Naive thymus-derived CD4-positive, alpha-beta T cell (primary cell): ENCODE measurements at places on chromosomes 1 and 21. TPM values are rescaled to one million over a fixed set of nuclear protein-coding genes. Genes with fewer than 3 reads are reported as not detected.

Gene LRRN2
- total RNA-seq = not detected

Gene COL8A2
- 2.5 TPM for total RNA-seq

Gene S100A9
- total RNA-seq = not detected in 2 replicates

Gene AGT
- not detected in 2 replicates for total RNA-seq

Gene FMO3
- total RNA-seq = not detected

Gene HUNK
- not detected for total RNA-seq

Gene TCP10L
- total RNA-seq = 0.51 TPM

Gene GUCA2B
- not detected for total RNA-seq

Gene BEND5
- total RNA-seq = 5.6 TPM

Gene STMN1
- total RNA-seq = 85.2 TPM

GRCh38 chr1:14597343-14598006 is 1.0 kb upstream of the KAZN start:
- no peak for DNase-seq

- no peak for DNase-seq
These were observed 84.8 kb downstream of the HUNK start for GRCh38 chr21:31957631-31958030.

- DNase-seq = no peak
These were observed 2.2 kb downstream of the SPATA6 start for GRCh38 chr1:48469616-48470480.

DNA sequence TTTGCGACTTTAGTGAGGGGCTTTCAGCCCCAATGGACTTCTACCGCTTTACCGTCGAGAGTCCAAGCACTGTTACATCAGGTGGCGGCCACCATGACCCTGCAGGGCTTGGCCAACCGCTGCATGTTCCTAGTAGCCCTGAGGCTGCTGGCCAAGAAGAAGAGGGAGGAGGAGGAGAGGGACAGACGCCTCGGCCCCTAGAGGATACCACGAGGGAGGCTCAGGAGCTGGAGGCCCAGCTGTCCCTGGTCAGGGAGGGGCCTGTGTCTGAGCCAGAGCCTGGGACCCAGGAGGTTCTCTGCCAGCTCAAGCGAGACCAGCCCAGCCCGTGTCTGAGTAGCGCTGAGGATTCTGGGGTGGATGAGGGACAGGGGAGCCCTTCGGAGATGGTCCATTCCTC is 8.6 kb upstream of the SLC25A34 start:
- no peak for DNase-seq

DNA sequence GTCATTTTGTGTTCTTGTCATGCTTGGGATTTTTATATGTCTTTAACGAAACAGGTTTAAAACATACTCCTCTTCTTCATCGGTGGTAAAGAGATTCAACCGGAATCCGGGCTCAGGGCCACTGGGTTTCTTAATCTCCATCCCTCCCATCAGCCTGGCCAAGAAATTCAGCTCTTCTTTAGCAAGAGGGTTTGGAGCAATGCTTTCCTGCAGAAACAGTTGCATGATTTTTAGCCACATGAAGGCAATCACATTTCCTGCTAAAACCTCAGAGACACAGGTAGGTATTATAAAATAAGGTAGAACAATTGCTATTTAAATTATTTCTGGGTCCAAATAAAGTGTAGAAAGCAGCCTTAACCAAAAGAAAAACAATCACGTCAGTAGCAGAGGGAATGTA is 22.7 kb upstream of the LSM10 start:
- DNase-seq = no peak

DNA sequence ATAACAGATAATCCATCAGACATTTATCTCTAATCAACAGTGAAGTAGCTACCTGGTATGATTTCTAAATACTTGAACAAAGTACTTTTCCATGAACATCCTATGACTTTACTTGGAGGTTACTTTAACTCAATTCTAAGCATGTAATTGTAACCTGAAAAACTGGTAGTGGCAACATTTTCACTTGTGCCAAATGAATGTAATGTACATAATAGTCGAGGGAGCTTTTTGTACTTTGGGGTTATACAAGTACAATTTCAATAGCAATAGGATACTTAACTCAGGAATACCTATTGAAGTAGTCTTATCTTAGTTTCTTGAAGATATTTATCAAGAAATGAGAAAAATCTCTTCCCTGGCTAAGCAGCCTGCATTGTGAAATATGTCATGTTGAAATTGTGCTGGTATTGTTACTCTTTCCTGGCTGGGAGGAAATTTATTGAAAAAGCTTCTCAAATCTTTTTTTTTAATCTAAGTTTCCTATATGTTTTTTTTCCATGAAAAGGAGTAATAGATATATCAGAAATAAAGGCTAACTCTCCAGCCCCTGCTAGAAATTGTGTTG is 33.7 kb upstream of the CACYBP start:
- no peak for DNase-seq

GRCh38 chr1:248775441-248775840 is 19.9 kb upstream of the LYPD8 start:
- no peak for DNase-seq

DNA sequence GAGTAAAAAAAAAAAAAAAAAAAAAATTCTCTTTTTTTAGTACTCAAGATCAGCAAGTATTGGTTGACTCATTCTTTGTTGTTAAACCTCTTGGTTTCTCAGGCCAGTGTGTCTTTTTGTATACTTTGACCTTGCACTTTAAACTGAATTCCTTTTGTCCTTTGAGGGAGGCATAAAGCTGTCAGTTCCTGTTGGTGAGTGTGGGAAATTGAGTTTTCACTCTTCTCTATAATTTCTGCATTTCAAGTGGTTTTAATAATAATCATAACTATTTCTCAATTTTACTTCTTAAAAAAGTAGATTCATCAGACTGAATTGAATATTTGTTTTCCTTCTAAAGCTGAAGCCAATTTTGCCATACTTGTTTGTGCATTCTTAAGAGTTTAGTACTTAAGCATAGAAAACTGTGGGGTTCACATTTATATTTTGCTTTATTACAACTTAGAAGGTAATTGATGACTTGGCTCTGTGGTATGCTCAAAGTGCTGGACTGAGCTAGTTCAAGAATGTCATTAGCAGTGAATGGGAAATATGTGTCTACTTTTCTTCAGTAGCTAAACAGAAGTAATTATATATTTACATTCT is 43.4 kb downstream of the ITSN1 start:
- no peak for DNase-seq

GRCh38 chr21:14554948-14555347 is 8.8 kb upstream of the SAMSN1 start:
- DNase-seq = no peak

- no peak for DNase-seq
These were observed 169.4 kb downstream of the GALNT2 start for GRCh38 chr1:230236301-230237008.

GRCh38 chr1:207361889-207362288 is 40.4 kb downstream of the CD55 start:
- DNase-seq = no peak

- no peak for DNase-seq
These were observed 151.3 kb upstream of the NEGR1 start for GRCh38 chr1:72433591-72433990.

GRCh38 chr1:12630946-12631530 is 12.8 kb upstream of the AADACL4 start:
- no peak for DNase-seq

- DNase-seq = no peak
These were observed 30.2 kb downstream of the WDR4 start for GRCh38 chr21:42848932-42849758.

- no peak for DNase-seq
These were observed 2.3 kb downstream of the FGR start for GRCh38 chr1:27632387-27633297.

DNA sequence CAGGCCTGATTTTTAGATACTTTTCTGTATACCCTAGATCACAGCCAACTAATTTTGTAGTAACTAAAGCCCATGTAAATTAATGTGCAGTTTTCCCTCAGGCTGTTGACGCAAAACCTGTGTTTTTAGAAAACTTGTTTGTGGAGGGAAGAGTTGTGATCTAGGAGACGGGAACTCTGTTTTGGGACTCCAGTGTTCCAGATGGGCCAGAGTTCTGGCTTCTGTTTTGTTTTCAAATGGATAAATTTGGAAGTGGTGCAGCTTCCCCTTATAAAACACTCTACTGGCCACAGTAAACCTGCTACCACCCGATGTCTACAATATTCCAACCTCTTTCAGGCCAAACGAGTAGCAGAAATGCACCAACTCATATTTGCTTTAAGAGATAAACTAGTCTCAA is 13.6 kb upstream of the GPR88 start:
- DNase-seq = no peak

GRCh38 chr21:27565364-27565763 is 598.5 kb upstream of the ADAMTS5 start:
- DNase-seq = no peak

DNA sequence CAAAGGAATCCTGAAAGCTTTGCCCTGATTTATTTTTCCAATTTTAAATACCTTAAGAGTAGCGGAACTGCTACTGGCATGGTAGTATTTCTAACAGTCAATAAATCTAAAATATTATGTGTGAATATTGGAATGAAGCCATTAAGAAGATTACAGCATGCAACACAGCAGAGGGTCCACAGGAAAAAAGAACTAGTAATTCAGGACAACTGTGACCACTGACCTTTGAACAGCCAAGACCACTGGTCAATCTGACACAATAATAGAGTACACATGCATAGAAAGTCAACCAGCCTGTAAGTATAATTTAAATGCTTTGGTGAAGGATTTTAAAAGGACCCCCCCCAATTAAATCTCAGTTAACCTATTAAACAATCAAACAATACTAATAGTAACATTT is 171.0 kb downstream of the DENND1B start:
- DNase-seq = no peak

DNA sequence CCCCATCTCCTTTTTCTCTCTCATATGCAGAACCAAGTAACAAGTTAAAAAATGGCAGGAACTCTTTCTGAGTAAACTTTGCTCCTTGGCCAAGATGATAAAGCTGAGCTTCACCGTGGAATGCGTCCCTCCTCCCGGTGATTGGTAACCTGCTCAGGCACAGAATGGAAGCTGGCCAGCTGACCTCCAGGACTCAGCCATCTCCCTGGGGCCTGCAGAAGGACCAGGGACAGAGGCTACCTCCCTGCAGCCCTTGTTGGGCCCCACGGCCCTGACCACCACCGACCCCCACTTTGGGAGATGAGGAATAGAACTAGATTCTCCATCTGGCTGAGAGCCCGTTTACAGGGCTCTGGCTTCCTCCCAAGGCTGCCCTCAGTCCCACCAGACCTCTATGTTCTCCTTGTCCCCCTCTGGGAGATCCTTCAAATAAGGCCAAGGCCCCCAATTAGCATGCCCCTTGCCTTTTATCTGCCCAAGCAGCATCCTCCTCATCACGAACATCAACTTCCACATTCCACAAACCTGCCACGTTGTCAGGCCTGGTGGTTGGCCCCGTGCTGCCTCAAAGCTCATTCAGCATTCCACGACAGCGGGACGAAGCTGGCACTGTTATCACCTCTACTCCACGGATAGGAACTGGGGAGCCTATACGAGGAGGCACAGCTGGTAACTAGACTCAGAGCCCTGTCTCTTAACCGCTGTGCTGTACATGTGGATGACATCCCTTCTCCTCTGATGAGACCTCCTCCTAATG is 74.2 kb downstream of the CD34 start:
- DNase-seq = no peak

DNA sequence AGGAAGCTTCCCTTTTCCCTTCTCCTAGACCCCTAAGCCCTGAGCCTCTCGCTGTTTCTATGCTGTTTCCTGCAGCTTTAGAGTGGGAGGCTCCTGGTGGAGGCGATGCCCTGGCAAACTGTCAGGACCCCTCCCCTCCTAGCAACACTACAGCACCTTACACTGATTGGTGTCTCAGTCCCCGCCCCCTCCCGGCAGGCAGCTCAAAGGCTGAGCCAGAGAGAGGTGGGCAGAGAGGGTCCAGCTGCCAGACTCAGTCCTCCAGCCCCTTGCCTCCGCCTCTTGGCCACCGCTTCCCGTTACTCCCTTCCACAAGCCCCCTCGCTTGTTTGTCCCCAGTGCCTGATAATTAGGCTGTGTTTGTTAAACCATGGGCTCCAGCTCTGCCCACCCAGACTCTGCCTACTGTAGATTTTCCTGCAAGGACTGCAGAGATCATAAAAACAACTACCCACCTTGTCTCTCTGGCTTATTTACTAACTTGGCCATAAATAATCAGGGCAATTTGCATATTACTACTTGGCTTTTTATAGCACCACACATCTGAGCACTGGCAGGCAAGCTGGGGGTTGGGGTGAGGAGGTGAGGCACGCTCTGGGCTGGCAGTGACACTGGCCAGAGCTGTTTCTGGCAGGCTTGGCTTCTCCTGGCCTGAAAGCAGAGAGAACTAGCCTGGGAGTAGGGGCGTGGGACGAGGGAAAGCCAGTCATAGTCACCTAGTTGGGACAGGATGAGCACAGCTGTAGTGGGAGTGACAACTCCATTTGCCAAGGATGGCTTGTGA is 107.5 kb downstream of the CSMD2 start:
- DNase-seq = no peak

- no peak for DNase-seq
These were observed 207.2 kb upstream of the NFIA start for GRCh38 chr1:60875138-60875537.

- no peak for DNase-seq
These were observed 86.4 kb downstream of the BCAR3 start for GRCh38 chr1:93595266-93595665.

DNA sequence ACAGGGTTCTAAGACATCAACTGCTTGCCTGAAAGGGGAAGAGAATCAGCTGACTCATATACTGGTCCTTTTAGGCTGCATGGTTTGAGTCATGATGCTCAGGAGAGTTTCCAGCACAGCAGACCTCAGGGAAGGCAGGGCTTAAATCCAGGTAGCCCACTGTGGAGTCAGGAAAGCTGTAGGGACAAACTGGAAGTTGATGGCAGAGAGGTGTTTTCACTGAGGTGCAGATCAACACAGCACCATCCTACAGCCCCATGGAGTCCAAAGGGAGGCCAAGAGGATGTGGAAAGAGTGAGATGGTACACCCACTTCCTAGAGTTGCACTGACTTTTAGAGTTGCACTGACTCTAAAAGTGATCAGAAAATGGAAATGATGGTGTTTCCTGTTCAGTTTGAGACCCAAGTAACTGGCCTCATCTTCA is 252.4 kb upstream of the DUSP10 start:
- DNase-seq = no peak

DNA sequence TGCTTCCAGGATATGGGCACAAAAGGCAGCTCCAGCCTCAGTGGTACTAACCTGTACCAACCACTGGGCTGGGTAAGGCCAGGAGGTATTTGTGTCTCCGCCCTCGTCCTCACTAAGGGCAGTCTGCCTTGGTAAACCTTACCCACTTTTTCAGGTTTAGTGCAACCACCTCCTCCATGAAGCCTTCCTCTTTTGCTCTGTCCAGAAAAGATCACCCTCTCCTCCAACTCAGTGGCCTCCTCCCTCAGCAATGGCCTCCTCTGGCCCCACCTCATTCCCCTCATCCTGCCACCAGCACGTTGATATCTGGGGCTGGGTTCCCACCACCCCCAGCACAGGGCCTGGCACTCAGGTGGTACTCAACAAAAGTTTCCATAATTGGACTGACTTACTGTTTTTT is 161.5 kb downstream of the GRIK3 start:
- DNase-seq = no peak

GRCh38 chr1:233393926-233394680 is 66.6 kb downstream of the MAP3K21 start:
- DNase-seq = no peak

GRCh38 chr1:201181323-201181722 is 9.3 kb upstream of the IGFN1 start:
- DNase-seq = no peak
